Esophagus squamous epithelium (tissue), 5 donors: ENCODE measurements at places on chromosomes 7 and 10. TPM values are rescaled to one million over a fixed set of nuclear protein-coding genes. Genes with fewer than 3 reads are reported as not detected.

TMEM130 gene
- not detected for total RNA-seq

UBTD1 gene
- total RNA-seq, result 6.6 TPM

CNNM1 gene
- total RNA-seq, result 2.4 TPM

ZNF107 gene
- total RNA-seq, result 5.3 TPM

PLXNA4 gene
- 7.1 TPM for total RNA-seq

- H3K36me3 ChIP-seq, result no peaks in the 10 kb centered on the region
- H3K4me3 ChIP-seq, result no peak overlapping the region
- no peaks in the 10 kb centered on the region for H3K27me3 ChIP-seq
- no peak for DNase-seq
- peaks cover 67% of the 10 kb centered on the region for H3K4me1 ChIP-seq
These were observed 66.9 kb downstream of the EGFR start for GRCh38 chr7:55085511-55086412.

GRCh38 chr10:32323051-32323450 lies 23.9 kb downstream of the EPC1 start:
- no peaks in the 10 kb centered on the region for H3K36me3 ChIP-seq
- no peak overlapping the region for H3K27ac ChIP-seq
- no peaks in the 10 kb centered on the region for H3K27me3 ChIP-seq
- peaks cover 80% of the 10 kb centered on the region for H3K4me1 ChIP-seq
- no peak overlapping the region for H3K4me3 ChIP-seq

DNA sequence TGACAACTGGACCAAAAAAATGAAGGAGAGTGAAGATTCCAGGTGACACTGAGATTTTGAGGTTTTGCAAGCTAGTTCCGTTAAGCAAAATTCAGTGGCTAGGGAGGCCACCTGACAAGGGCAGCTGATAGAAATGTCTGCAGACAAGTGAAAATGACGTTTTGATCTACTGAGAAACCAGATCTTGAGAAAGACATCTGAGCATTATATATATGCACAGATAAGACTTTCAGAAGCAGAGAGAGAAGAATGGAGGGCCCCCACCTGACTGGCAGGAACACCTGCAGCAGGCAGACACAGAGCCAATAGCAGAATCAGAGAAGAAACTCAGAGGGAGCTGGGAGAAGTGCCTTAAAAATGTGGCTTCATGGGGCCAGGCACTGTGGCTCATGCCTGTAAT lies 76.1 kb upstream of the LRGUK start:
- no peak overlapping the region for H3K4me3 ChIP-seq
- H3K4me1 ChIP-seq, result no peaks in the 10 kb centered on the region
- H3K27me3 ChIP-seq, result no peaks in the 10 kb centered on the region
- no peak overlapping the region for H3K27ac ChIP-seq

- H3K4me3 ChIP-seq, result no peak overlapping the region
- H3K27ac ChIP-seq, result no peak overlapping the region
- no peaks in the 10 kb centered on the region for H3K27me3 ChIP-seq
- no peaks in the 10 kb centered on the region for H3K36me3 ChIP-seq
- H3K4me1 ChIP-seq, result no peaks in the 10 kb centered on the region
- no peak for DNase-seq
These were observed 24.9 kb downstream of the SAMD9 start for GRCh38 chr7:93092757-93093370.

DNA sequence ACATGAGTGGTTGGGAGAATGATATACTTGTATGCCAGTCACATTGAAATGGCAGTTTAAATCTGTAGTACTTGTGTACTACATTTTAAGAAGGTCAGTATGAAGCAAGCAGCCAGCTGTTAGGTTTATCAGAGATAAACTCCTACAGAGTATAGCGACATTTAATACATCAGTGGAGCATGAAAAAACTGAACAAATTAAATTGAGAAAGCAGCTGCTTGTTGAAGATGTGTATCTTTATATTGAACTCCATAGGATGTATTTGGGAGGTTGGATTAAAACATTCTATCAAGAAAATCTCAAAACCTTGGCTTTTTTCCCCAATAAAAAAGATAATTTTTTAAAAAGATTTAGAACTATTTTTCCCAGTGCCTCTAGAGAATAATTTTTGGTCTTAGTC lies 47.8 kb downstream of the PHF14 start:
- DNase-seq, result no peak
- no peak overlapping the region for H3K4me3 ChIP-seq
- no peak overlapping the region for H3K27ac ChIP-seq
- H3K4me1 ChIP-seq, result no peaks in the 10 kb centered on the region

DNA sequence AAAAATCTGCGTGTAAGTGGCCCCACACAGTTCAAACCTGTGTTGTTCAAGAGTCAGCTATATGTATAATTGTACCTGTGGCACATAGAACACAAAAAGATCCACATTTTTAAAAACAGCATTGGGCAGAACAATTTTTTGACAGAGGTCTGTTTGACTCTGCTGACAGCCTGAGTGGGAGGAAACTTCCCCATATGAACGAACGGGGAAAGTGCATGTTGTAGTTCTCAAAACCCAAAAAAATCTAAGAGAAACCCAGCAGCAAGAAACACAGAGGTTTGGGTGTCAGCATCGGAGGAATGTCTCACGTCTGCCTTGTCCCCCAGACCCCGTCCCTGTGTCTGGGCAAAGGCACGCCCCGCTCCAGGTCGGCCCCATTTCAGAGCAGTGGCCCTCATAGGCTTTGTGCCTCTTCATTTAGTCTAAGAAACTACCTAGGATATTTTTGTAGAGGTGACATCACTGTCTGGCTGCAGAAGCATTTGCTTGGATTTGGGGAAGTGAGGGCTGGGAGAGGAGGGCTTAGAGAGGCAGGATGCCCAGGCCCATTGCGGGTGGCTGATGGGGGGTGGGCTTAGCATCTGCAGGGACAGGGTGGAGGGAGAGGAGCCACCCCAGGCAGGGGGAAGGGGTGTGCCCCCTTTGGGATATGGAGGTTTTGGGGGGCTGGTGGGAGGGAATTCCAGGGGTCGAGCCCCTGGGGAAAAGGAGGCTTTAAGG lies 11.0 kb downstream of the CUX1 start:
- H3K27me3 ChIP-seq, result no peaks in the 10 kb centered on the region
- no peak for DNase-seq
- H3K36me3 ChIP-seq, result no peaks in the 10 kb centered on the region
- H3K4me1 ChIP-seq, result peaks cover 34% of the 10 kb centered on the region
- H3K27ac ChIP-seq, result no peak overlapping the region

GRCh38 chr10:24669285-24669852 lies 54.3 kb downstream of the ARHGAP21 start:
- no peak overlapping the region for H3K4me3 ChIP-seq
- DNase-seq, result no peak
- H3K4me1 ChIP-seq, result peaks cover 5% of the 10 kb centered on the region

GRCh38 chr7:130458257-130458656 lies 17.4 kb upstream of the CEP41 start:
- no peak overlapping the region for H3K4me3 ChIP-seq
- H3K4me1 ChIP-seq, result no peaks in the 10 kb centered on the region
- no peaks in the 10 kb centered on the region for H3K36me3 ChIP-seq
- H3K27ac ChIP-seq, result no peak overlapping the region
- DNase-seq, result no peak

DNA sequence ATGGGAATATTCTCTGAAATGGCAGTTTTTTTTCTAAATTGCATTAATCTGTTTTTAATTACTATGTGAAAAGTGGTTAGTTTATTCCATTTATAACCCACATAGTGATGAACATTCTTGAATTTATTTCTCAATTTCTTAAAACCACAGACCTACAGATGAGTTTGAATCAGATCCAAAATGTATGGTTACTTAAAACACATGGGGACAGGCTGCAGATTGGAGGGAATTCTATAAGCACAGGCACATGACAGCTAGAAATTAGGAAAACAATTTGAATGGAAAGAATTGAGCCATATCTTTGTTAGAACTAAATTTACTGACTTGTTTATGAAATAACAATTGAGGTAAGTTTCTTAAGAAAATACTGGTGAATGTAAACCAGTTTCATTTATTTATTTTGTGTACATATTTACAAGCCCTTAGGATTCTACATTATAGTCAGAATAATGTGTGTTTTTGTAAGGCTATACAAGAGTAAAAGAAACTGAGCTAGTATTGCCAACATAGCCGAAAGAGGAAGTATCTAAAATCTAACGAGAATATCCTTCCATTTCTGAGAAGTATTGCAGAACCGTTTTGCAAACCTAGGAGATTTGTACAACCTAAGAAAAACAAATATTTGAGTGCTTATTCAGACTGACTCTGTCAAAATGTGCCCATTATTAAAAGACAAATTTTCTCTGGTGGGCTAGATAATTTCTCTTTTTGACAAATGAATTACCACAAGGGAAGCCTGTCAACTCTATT lies 434.3 kb upstream of the SEMA3D start:
- H3K4me3 ChIP-seq, result no peak overlapping the region
- no peaks in the 10 kb centered on the region for H3K4me1 ChIP-seq
- no peak overlapping the region for H3K27ac ChIP-seq
- no peak for DNase-seq
- no peaks in the 10 kb centered on the region for H3K36me3 ChIP-seq

GRCh38 chr10:110993024-110993693 lies 73.8 kb downstream of the SHOC2 start:
- no peaks in the 10 kb centered on the region for H3K4me1 ChIP-seq
- DNase-seq, result no peak
- H3K27me3 ChIP-seq, result no peaks in the 10 kb centered on the region
- H3K27ac ChIP-seq, result no peak overlapping the region
- no peaks in the 10 kb centered on the region for H3K36me3 ChIP-seq
- H3K4me3 ChIP-seq, result no peak overlapping the region

DNA sequence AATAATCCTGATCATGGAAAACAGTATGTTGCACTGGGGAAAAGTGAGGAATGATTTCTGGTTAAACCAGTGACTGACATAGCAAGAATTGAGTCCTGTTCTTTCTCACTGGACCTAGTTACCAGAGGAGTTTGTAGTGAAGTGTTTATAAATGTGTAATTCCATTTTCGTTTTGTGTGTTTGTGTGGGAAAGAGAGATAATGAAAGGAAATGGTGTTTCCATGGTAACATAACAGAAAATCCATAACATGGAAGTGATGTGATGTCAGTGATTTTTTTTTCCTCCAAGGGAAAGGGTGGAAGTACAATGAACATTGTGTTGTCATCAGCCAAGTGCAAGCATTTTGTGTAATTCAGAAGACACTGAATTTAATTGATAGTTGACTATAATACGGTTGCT lies 283.9 kb downstream of the PLXDC2 start:
- DNase-seq, result no peak
- no peaks in the 10 kb centered on the region for H3K36me3 ChIP-seq
- no peak overlapping the region for H3K27ac ChIP-seq
- no peaks in the 10 kb centered on the region for H3K4me1 ChIP-seq

- H3K36me3 ChIP-seq, result no peaks in the 10 kb centered on the region
- no peak overlapping the region for H3K27ac ChIP-seq
- peaks cover 4% of the 10 kb centered on the region for H3K4me1 ChIP-seq
- DNase-seq, result no peak
These were observed 53.5 kb downstream of the SCIN start for GRCh38 chr7:12623885-12624498.

GRCh38 chr7:43669286-43670081 lies 59.8 kb downstream of the COA1 start:
- no peaks in the 10 kb centered on the region for H3K27me3 ChIP-seq
- peaks cover 39% of the 10 kb centered on the region for H3K4me1 ChIP-seq

DNA sequence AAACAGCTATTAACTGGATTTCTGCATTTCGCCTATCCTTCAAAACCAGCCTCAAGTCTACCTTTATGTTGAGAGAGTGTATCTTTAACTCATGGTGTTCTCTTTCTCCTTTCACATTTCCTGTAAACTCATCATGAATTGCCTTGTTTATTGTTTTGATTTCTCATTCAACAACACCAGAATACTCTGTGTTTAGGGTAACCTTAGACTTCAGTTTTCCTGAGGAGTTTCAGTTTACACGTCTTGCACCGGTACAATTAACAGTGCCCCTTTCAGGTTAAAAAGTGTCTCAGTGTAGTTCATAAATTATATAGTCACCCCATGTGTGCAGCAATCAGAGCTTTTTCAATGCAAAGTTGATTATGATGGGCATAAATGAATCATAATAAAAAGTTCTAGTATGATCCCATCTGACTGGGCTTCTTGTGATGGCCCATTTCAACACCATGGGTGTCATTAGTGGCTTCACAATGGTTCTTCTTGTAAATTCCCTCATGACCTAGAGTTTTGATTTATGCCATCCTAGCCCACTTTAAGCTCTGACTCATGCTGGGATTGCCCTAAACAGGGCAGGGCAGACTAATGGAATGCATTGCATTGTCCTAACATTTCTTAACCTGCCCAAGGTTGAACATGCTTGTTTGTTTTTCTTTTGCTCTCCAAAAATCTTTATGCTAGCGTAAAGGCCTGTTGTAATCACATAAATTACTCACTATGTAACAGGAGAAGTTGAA lies 22.0 kb downstream of the ITGB8 start:
- peaks cover 7% of the 10 kb centered on the region for H3K4me1 ChIP-seq
- DNase-seq, result no peak
- H3K36me3 ChIP-seq, result no peaks in the 10 kb centered on the region
- no peaks in the 10 kb centered on the region for H3K27me3 ChIP-seq
- H3K27ac ChIP-seq, result peak overlapping the region; percentile 77

- no peaks in the 10 kb centered on the region for H3K27me3 ChIP-seq
- no peak for DNase-seq
- no peaks in the 10 kb centered on the region for H3K4me1 ChIP-seq
- H3K36me3 ChIP-seq, result no peaks in the 10 kb centered on the region
- H3K27ac ChIP-seq, result no peak overlapping the region
These were observed 69.8 kb downstream of the BLNK start for GRCh38 chr10:96201525-96201924.

DNA sequence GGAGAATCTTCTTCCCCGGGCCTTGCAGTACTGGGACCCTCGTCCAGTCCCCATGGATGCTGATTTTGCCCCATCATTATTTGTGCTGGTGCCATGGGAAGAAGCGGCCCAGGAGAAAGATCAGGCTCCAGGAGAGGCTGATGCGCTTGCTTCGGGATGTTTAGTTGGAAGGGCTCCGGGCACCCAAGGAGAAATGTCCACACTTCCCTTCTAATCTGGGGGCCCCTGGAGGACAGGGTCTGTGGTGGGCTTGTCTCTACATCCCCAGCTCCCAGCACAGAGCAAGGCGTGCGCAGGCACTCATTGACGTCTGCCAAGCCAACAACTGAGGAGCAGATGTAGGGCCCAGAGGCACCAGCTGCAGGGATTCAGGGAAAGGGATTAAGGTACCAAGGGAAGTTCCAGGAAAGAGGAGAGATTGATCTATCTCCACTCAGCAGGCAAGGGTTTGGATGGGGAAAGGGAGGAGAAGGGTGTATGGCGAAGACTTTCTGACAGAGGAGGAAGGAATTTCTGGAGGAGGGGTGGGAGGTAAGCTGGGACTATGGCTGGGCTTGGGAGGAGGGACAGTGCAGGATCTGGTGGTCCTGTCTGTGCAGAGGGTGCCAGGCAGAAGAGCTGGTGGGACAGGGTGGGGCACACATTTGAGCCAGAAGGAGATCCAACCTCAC lies 38.7 kb upstream of the LEP start:
- no peak overlapping the region for H3K27ac ChIP-seq
- H3K4me3 ChIP-seq, result no peak overlapping the region
- no peaks in the 10 kb centered on the region for H3K36me3 ChIP-seq
- H3K27me3 ChIP-seq, result peaks cover 72% of the 10 kb centered on the region

- no peak overlapping the region for H3K27ac ChIP-seq
- no peaks in the 10 kb centered on the region for H3K27me3 ChIP-seq
- peaks cover 29% of the 10 kb centered on the region for H3K4me1 ChIP-seq
These were observed 52.5 kb downstream of the KLRG2 start for GRCh38 chr7:139431010-139431409.
